Tibial nerve (tissue), 4 donors: ENCODE measurements at places on chromosomes 6 and 20.

GRCh38 chr20:5030348-5031205 lies 29.3 kb upstream of the SLC23A2 start:
- DNase-seq = no peak

DNA sequence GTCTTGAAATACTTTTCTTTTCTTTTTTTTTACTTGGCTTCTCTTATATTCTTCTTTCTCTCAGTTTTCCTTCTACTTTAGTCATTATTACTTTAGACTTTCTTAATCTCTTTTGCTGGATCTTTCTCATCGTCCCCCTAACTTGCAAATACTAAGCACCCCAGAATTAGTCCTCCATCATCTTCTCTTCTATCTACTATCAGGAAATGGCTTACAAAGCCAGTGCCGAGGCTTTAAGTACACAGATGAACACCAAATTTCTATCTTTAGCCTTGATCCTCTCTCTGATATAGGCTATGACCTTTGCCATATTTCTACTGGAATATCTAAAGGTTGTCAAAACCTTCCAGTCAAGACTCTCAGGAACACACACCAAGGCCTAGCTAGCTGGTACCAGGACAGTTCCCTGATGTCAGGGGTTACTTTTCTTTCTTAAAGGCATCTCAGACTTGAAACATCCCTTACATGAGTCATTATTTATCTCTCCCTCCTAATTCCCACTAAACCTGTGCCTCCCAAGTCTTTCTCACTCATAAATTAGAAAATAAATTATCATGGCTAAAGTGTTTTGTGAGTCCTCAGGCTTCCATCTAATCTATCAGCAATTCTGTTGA lies 278.6 kb upstream of the TCF21 start:
- no peak for DNase-seq

- DNase-seq = no peak
Observed at GRCh38 chr6:62614442-62614841, 328.4 kb upstream of the KHDRBS2 start.

DNA sequence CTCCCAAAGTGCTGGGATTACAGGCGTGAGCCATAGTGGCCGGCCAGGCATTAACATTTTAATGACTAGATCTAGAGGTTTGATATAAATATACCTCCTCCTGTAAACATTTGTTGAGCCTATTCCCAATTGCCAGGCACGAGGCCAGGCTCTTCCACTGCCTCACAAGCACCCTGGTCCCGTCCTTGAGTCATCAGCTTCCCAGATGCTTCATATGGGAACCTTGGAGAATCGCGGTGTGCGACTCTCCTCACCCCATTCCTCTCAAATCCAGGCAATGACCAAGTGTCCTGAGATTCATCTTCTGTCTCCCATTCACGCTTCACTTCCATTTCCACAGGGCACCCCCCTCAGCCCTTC lies 35.9 kb upstream of the PIM1 start:
- no peak for DNase-seq

DNA sequence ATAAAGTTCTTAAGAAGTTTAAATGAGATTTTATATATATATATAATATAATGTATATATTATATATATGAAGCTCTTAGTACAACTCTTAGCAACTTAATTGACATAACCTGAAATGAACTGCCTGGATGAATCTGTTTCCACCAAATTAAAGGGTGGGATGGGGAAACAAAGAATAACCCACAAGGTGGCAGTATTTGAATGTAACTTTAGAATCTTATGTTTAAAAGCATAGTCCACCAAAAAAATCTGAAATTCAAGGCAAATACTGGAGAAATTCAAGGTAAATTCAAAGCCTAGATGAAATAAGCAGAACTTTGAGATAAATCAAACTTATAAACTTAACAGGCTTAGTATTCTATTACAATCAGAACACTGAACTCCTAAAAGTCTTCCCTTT lies 4.4 kb upstream of the IBTK start:
- DNase-seq = no peak

GRCh38 chr20:36658300-36658699 lies 12.3 kb upstream of the SLA2 start:
- no peak for DNase-seq

GRCh38 chr6:164113637-164114036 lies 699.1 kb downstream of the QKI start:
- no peak for DNase-seq

DNA sequence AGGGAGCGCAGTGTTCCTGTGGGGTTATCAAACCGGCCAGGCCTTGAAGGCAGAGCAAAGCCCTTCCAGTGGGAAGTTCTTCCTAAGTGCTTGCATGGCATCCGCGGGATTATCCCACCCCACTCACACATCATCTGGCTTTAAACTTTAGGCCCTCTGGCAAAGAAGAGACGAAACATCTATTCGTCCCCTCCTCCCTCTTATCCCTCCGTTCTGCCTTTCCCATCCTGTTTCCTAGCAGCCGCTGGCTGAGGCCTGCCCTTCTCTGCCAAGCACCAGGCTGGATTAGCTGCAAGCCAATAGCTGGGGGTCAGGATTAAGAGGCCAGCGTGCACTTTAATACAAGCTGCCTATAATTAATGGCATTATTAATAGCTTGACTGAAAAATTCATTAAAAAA lies 621.0 kb downstream of the PKHD1 start:
- no peak for DNase-seq

- DNase-seq = peak; percentile 88
Observed at GRCh38 chr6:36302227-36302976, 32.5 kb downstream of the PNPLA1 start.

GRCh38 chr6:12022953-12023388 lies 10.9 kb downstream of the HIVEP1 start:
- DNase-seq = no peak

DNA sequence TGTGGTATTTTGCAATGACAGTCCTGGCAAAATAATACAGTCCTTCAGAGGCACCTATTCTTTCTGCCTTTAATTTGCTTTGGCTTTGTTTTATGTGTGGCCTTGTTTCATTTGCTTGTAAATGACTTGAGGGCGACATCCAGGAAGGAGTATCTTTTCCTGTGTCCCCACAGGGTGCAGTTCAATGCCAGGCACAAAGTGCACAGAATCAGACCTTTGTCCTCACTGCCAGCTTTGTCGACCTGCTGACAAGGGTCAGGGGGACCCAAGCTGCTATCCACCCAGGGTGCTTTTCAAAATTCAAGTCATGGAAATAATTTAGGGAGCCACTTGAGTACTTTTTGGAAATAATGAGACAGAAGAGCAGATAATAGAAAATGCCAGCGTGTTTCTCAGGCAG lies 37.0 kb upstream of the CDKN1A start:
- DNase-seq = no peak

DNA sequence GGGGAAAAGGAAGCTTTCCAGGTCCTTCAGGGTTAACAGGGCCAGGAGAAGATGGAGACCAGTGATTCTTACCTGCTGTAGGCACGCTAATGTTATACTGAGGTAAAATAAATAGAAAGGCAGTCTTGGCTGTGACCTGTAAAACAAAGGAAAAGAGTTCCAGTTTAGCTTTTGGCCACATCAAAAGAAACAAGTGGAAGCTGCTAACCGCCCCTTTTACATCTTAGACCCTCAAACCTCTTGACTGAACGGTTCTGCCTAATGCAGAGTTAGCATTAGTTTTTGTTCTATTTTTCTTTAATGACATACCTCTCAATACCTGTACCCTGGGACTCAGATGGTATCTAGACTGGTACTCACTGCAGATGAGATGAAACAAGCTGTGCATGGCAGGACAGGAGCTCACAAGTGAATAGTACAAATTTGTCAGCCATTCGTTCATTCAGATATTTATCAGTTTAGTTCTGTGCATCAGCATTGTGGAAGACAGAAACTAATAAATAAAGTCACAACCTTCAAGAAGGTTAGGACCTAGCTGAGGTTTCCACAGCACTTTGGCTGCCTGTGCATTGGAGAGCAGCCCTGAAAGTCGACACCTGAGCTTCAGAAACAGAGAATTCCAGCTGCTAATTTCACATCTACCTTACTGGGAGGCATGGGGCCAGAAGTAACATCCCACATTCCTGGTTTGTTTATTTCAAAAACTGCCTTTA lies 41.0 kb downstream of the TRAM2 start:
- DNase-seq = no peak

GRCh38 chr6:136426627-136427377 lies 123.4 kb downstream of the MAP7 start:
- no peak for DNase-seq

GRCh38 chr6:22132656-22133055 lies 164.2 kb downstream of the PRL start:
- no peak for DNase-seq

DNA sequence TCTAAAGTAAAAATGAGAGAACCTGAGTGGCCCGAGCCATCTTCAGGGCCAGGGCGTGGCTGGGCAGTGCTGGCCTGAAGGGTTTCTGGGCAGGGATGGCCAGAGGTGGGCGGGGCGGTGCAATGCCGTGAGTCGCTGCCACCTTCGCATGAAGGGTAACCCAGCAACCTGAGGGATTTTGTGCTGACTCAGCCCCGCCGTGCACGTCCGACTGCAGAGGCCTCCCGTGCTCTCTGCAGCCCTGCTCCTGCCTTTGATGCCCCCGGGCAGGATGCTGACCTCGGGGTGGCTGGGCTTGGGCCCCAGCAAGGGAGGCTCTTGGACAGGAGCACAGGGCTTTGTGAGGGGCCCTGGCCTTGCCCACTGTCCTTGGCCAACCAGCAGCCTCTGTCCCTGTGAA lies 81.7 kb upstream of the GATA5 start:
- DNase-seq = no peak

- no peak for DNase-seq
Observed at GRCh38 chr20:8740265-8740664, 328.6 kb upstream of the PLCB4 start.

DNA sequence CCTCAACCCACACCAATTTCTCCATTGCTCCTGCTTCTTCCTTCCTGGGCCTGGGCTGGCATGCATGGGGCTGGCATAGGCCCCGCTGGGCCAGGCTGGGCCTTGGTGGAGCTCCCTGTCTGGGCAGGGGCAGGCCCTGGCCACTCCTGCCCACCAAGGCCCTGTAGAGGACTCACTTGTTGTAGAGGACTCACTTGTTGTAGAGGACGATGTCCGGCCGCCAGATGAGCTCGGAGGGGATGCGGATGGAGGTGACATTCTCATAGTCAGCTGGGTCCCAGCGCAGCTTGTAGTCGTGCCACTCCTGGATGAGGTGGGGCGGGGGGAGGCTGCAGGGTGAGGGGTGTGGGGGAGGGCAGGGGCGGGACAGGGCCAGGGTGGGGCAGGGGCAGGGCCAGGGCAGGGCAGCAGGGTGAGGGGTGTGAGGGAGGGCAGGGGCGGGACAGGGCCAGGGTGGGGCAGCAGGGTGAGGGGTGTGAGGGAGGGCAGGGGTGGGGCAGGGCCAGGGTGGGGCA lies 5.3 kb downstream of the CHRNA4 start:
- DNase-seq = no peak

GRCh38 chr6:167045828-167046580 lies 46.8 kb downstream of the CEP43 start:
- no peak for DNase-seq

DNA sequence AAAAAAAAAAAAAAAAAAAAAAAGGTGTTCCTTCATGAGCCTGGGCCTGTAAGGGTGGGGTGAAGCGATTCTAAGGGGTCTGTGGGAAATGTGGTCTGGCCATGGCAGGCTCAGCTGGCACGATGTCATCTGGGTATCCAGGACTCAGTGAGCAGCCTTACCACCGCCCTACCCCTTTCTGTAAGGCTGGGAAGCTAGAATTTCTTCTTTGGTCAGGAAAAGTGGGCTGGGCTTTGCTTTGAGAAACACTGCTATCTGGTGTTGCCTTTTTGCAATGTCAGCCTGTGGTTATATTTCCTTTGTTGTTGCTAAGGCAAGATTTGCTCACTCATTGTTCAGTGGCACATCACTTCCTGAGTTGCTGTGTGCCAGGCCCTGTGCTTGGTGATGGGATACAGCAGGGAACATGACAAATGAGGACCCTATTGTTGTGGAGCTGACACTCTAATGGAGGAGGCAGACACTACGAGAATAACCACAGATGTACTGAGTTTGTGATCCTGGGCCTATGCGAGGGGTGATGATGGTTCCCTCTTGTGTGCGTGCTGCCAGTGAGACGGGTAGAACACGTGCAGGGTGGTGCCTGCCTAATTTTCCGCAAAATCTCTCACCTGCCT lies 45.9 kb upstream of the ZNFX1 start:
- no peak for DNase-seq
